Renal cortical epithelial cell (primary cell): ENCODE measurements at places on chromosomes 6 and 20.

DNA sequence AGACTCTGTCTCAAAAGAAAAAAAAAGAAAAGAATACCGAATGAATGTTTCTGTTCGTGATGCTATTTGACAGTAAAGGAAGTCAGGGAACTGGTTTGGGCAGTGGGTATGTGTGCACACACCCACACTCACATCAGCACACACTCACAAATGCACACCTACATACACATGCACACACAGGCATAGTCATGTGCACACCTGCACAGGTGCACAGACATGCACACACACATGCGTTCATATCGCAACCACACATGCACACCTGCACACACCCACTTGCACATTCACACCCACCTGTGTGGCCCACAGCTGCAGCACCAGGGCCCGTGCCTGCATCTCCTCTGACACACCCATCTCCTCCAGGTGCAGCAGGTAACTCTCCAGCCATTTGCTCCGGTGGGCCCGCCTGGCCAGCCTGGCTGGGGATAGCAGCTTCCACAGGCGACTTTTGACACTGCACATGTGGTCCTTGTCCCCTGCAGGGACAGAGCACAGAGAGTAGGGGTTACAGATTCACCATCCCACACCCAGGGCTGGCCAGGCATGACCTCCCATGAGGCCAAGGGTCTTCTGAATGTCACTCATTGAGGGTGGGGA lies 41.4 kb upstream of the KCNB1 start:
- DNase-seq = no peak

- no peak for DNase-seq
These were observed 62.5 kb upstream of the IYD start for GRCh38 chr6:150306290-150306689.

- DNase-seq = no peak
These were observed 108.0 kb upstream of the C6orf118 start for GRCh38 chr6:165417278-165417865.

DNA sequence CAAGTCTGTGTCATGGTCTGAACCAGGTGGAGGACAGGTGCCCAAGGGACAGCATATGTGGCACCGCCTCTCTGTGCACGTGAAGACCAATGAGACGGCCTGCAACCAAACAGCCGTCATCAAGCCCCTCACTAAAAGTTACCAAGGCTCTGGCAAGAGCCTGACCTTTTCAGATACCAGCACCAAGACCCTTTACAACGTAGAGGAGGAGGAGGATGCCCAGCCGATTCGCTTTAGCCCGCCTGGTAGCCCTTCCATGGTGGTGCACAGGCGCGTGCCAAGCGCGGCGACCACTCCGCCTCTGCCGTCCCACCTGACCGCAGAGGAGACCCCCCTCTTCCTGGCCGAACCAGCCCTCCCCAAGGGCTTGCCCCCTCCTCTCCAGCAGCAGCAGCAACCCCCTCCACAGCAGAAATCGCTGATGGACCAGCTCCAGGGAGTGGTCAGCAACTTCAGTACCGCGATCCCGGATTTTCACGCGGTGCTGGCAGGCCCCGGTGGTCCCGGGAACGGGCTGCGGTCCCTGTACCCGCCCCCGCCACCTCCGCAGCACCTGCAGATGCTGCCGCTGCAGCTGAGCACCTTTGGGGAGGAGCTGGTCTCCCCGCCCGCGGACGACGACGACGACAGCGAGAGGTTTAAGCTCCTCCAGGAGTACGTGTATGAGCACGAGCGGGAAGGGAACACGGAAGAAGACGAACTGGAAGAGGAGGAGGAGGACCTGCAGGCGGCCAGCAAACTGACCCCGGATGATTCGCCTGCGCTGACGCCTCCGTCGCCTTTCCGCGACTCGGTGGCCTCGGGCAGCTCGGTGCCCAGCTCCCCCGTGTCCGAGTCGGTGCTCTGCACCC lies 109.5 kb upstream of the RAB32 start:
- peak; percentile 10 for DNase-seq
